ENCODE measurements at places on chromosomes 3 and 15. TPM values are rescaled to one million over a fixed set of nuclear protein-coding genes. Genes with fewer than 3 reads are reported as not detected.

EOMES gene
- total RNA-seq = 0.12 TPM

DNA sequence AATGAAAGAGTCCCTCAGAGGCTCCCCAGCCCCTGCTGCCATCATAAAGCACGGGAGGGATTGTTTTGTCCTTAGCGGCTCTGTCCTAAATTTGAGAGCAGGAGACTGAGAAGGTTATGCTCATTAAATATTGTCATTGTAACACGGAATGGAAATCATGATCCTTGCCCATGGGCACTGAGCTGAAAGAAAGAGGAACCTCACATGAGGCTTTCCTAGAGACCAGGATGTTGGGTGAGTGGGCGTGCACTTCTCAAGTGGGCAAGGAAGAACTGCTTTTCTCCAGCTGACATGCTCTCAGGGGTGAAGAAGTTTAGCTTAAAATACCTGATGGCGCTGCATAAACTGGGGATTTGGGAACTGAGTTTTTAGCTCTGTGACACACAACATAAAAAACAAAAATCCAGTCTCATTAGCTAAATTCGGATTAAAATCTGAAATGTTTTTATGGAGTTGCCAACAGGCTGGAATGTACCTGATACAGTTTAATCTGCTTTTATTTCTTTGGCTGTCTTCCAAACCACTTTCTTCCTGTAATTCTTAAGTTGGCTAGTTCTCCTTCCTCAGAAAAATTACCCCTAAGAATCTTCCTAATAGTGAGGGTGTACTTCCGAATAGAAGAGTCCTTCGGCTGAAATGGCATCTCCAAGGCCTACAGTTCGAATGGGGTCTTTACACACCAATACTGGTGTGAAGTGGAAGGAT is 31.7 kb downstream of the ADPGK start:
- no peak for ATAC-seq

DNA sequence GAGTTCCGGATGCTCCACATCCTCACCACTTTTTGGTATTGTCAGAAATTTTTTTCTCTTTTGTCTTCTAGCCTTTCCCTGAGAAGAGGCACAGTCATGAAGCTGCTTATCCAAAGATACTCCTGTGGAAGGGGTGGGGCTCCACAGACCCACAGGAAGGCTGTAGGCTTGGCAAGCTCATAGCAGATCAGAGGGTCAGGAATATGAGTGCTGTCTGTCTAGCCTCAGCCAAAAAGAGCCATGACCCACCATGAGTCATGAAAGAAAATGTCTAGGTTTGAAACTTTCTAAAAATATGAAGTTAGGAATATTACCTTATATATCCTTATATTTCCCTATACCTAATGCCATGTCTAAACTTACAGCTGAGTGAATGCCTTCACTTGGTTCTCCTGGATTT is 118.2 kb upstream of the THBS1 start:
- no peak for ATAC-seq

GNAT1 gene
- 0.08 TPM for total RNA-seq

DNA sequence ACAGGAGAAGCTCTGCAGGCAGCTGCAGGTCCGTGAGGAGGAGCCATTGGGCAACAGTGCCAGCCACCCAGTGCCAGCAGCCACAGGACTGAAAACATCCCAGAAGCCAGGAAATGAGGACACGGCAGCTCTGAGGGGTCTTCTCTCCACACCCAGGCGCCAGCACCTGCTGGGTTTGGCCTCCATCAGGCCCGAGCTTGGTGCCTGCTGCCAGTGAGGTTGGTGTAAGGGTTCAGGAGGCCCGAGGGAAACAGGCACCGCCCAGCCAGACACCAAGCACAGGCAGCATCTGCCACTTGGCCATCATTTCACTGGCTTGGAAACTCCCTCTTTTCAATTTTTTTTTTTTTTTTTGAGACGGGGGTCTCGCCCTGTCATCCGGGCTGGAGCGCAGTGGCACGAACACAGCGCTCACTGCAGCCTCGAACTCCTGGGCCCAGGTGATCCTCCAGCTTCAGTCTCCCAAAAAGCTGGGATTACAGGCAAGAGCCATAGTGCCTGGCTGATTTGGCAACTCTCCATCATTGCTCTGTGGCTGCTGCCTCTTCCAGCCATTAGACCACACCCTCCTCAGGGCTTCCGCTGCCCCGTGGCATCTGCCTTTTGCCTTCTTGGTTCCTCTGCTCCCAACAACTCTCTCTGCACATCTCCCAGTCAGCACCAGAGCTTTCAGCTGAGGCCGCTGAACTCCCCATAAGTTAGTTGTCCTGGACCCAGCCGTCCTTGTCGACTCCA is 1.5 kb upstream of the ITIH3 start:
- no peak for ATAC-seq

DNA sequence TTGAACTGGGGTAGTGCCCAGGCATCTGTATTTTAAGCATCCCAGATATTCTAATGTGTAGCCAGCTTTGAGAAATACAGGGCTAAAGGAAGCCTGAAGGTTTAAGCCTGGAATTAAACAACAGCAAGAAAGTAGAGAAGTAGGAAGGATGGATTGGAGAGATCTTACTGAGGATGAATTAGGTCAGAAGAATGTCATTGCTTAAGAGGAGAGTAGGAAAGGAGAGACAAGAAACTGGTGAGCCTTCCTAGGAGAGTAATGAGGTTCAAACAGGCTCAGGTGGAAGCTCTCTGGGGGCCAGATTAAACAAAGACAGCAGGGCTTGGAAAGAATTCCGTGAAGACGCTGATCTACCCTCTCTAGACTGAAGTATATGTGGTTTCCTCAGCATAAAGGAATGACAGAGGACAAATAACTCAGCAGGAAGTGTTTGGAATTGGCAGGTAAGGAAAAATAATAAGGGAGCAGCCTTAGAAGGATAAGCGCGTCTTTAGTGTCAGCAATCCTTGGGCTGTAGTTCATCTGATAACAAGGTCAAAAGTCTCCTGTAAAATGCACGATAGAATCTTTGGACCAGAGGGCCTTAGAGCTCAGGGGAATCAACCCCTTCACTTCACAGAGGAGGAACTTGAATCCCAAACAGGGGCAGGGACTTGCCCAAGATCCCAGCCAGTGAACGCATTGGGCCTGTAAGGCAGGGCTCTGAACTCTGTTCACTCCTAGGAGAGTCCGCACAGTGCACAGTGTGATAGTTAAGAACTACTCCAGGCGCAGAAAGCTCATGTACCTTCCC is 90.9 kb downstream of the TP63 start:
- no peak for ATAC-seq

- ATAC-seq = no peak
Measured at GRCh38 chr3:73719413-73719851, 94.7 kb upstream of the PDZRN3 start.

GRCh38 chr3:33787328-33788009 is 11.0 kb upstream of the PDCD6IP start:
- peak; percentile 60 for ATAC-seq

MYH15 gene
- total RNA-seq = 0.08 TPM

DNA sequence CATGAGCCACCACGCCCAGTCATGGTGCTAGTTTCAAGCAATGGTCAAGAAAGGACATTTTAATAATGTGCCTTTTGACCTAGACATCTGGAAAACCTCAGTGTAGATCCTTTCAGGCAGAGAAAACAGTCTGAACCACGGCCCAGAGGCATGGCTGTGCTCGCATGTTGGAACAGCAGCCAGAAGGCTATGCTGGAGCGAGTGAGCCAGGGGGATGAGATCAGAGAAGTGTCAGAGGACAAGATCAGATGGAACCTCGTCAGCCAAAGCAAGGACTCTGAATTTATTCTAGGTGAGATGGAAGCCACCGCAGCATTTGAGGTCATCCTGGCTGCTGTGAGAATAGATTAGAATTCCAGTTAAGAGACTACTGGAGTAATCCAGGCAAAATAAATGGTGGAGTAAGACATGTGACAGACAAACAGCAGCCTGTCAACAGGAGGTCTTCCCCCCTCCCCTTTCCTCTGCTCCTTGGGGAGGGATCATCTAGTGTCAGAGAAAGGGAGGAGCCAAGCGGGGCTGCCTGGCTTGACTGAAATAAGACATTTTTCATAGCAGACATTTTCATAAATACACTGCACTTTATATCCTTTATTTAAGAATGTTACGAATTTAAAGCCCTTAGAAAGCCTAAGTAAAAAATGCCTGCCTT is 40.4 kb upstream of the ACKR4 start:
- peak; percentile 10 for ATAC-seq

GRCh38 chr3:191338177-191338488 is 7.8 kb upstream of the UTS2B start:
- ATAC-seq = no peak

GRCh38 chr3:129323651-129324294 is 45.1 kb downstream of the HMCES start:
- no peak for ATAC-seq

GRCh38 chr3:16012086-16012485 is 162.4 kb upstream of the GALNT15 start:
- no peak for ATAC-seq

- no peak for ATAC-seq
Measured at GRCh38 chr3:39112113-39112512, 4.6 kb downstream of the TTC21A start.

TGM5 gene
- 13.5 TPM for total RNA-seq

CFAP92 gene
- total RNA-seq = 0.80 TPM

DNA sequence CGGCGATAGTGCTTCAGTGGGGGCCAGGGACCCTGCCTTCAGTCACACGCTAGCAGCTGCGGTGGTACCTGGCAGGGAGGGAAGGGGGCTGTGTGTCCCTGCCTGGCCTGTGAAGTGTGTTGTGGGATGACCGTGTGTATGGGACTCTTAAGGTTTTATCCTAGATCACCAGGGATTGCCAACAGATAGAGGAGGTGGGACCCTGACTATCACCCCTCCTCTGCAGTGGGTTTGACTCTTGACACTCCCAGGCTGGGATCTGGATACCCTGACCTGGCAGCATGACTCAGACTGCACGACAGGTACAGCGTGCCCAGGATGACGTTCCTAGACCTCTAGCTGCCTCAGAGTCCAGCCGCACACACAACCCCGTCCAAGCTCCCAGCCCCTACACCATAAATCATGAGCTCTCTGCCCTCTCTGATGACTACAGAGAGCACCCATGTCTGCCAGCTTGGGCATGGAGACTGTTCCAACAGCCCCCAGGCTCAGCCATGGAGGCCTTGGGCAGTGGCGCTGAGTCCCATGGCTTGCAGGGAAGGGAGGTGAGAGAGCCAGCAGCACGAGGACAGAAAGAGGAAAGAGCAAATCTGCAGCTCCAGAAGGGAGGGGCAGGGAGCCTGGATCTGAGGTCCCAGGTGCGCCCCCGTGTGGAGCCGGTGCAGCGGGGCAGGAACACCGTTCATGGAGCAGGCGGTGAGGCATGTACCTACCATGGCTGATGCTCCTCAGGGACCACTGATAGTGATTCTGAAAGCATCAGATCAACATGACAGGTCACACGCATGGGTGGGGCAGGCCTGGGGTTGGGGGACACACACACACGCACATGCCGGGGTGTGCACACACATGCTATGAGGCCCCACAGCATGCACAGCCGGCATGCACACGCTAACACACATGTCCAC is 71.0 kb downstream of the ADAMTS7 start:
- peak; percentile 88 for ATAC-seq

GRCh38 chr15:49255966-49256759 is 86.1 kb downstream of the GALK2 start:
- ATAC-seq = no peak

CCDC191 gene
- 1.6 TPM for total RNA-seq

SLC27A2 gene
- total RNA-seq = 0.92 TPM

ZNF639 gene
- total RNA-seq = 14.1 TPM

DNA sequence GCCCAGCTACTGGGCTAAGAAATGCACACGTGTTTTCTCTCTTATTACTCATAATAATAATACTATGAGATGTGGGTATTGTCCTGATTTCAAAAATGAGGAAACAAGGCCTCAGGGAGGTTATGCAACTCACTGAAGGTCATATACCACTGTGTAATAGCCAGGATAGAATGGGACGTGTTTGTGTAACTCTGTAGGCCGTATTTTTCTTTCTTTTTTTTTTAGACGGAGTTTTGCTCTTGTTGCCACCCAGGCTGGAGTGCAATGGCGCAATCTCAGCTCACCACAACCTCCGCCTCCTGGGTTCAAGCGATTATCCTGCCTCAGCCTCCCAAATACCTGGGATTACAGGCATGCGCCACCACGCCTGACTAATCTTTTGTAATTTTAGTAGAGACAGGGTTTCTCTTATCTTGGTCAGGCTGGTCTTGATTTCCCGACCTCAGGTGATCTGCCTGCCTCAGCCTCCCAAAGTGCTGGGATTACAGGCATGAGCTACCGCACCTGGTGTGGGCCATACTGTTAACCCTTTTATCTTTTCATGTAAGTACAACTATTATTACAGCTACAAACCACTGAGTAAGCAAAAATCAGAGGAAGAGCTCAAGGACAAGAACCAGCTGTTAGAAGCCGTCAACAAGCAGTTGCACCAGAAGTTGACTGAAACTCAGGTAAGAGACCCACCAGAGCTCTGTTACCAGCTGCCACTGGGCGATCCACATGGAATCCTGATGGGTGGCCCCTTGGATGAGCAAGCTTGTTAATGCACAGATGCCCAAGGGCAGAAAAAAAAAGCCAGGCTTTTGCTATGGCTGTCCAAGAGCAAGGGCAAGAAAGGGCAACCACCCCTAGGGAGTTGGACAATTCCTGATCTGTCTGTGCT is 6.7 kb downstream of the KNSTRN start:
- peak; percentile 91 for ATAC-seq

- ATAC-seq = peak; percentile 22
Measured at GRCh38 chr3:46881596-46882376, 4.3 kb downstream of the PTH1R start.

GRCh38 chr3:187788984-187789857 is 44.0 kb upstream of the BCL6 start:
- ATAC-seq = no peak

- no peak for ATAC-seq
Measured at GRCh38 chr3:187586226-187586625, 84.0 kb downstream of the SST start.

DNA sequence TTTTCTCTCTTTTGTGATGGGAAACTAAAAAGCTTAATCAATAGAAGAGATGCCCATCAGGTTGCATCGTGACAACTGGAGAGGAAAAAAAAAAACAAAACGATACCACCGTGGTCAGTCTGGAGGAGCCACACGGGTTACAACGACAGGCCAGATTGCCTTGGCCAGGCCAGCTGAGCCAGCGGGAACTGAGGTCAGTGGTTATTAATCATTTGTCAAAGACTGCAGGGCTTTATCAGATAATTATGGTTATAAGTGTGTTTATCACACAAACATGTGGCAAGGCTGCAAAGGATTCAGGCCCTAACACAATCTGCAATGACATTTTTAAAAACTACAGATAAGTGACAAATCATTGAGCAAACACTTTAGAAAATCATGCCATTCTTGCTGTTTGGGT is 135.0 kb upstream of the FAM3D start:
- ATAC-seq = no peak

LRIG1 gene
- total RNA-seq = 10.9 TPM

DNA sequence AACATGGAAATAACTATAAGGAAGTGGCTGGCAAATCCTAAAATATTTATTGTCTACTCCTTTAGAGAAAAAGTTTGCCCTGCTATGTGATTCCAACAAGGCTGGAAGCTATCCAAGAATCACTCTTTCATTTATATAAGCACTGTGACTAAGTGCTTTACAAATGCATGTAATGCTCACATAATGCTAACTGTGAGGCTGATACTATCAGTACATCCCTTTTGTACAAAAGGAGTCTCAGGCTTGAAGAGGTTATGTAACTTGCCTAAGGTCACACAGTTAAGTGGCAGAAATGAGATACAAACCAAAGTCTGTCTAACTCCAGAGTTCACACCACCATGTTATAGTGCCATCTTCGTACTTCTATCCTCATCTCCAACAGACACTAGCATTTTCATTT is 17.0 kb downstream of the TOPBP1 start:
- peak; percentile 51 for ATAC-seq

PSTPIP1 gene
- total RNA-seq = 1.3 TPM

Data from esophagus mucosa (tissue), 1 donor.